ENCODE measurements at places on chromosomes 2 and 18.

GRCh38 chr2:78540255-78540654 lies 485.2 kb upstream of the REG3G start:
- DNase-seq: no peak

DNA sequence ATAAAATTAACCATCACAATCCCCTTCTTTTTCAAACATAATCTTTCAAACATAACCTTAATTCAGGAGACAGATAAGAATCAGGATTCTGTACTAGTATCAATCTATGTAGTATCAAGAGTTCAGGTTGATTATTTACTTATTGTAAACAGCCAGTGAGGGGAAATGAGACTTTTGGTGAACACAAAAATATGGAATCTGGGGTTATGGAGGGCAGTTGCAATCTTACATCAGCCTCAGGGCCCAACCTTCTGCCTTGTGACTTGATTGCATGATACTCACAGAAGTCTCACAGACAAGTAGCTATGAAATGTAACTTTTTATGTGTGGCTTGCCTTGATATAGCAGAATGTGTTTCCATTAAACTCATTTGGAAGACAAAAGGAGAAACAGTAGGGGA lies 262.7 kb upstream of the THSD7B start:
- no peak for DNase-seq

DNA sequence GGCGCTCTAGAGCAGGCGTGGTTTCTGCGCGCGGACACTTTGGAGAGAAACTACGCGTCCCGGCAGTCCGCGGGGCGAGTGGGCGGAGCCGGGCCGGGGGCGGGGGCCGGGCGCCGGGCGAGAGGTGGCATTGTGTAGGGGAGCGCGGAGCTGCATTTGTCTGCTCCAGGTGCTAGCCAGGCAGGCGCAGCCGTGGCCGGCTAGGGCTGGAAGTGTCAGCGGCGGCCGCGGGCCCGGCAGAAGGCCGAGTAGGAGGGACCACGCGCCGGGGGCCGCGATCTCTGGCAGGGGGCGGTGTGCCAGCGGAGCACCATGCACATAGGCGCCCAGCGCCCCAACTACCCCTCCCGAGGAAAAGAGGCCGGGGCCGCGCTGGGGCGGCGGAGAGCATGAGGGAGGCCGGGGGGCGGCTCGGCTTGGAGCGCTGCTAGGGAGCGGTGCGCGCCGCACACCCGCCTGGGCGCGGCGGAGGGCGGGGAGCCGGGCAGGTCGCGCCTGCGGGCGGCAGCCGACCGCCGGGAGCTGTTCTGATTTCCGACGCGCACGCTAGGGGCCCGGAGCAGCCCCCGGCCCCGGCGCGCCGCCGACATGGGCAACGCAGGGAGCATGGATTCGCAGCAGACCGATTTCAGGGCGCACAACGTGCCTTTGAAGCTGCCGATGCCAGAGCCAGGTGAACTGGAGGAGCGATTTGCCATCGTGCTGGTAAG lies at the start of gene FMNL2:
Gene FMNL2, plus strand, starts transcription at position 159 of the 710 bp plus-strand sequence.
- peak; percentile 47 for DNase-seq

DNA sequence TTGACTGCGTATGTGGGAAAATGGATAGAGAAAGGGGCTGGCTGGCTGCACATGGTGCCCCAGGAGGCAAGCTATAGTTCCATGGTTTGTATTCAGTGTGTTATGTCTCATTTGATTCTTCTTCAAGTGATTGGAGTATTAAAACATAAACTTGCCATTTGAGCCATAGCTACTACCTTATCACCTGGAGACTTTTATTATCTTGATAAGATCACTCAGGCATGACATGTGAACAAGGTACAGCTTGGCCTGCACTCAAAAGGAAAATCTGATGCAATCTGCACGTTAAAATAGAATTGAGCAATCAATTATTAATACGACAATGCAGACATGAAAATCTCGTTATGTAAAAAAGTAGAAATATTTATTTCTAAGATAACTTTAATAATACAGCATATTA lies 116.9 kb downstream of the RND3 start:
- DNase-seq: no peak

Measured in CD4-positive, alpha-beta T cell treated with Interferon gamma for 1 hour (primary cell).